ENCODE measurements at places on chromosomes 3 and 15. TPM values are rescaled to one million over a fixed set of nuclear protein-coding genes. Genes with fewer than 3 reads are reported as not detected.

Gene MYH15
- 0.16 TPM for total RNA-seq

Gene CNTN3
- total RNA-seq = not detected

Gene PLAAT1
- 0.09 TPM for total RNA-seq

Gene PARP9
- total RNA-seq = 6.2 TPM

Gene PBRM1
- total RNA-seq = 16.7 TPM

Gene MPI
- total RNA-seq = 24.1 TPM

Gene CTXND1
- total RNA-seq = not detected

Gene CDV3
- total RNA-seq = 144 TPM

Gene MRPL3
- 103 TPM for total RNA-seq

Gene GOLGA8M
- total RNA-seq = not detected

Gene SPRED1
- total RNA-seq = 9.0 TPM

Gene EFHB
- total RNA-seq = 1.5 TPM

Gene RAB8B
- total RNA-seq = 14.1 TPM

Gene NIT2
- total RNA-seq = 83.2 TPM

Gene DNAJC13
- total RNA-seq = 11.3 TPM

Gene SIDT1
- 0.52 TPM for total RNA-seq

Gene GOLGA8T
- total RNA-seq = 1.9 TPM

Gene HACD2
- total RNA-seq = 35.9 TPM

Gene ZNF620
- total RNA-seq = 2.0 TPM

Gene CLDN16
- total RNA-seq = 0.09 TPM

Gene TIGIT
- not detected for total RNA-seq

Gene GHSR
- not detected for total RNA-seq

Gene LYZL4
- not detected for total RNA-seq

Gene VGLL3
- 16.1 TPM for total RNA-seq

Gene ADAMTSL3
- total RNA-seq = 0.56 TPM

Gene TNFSF10
- total RNA-seq = 0.14 TPM

Gene SERPINI1
- total RNA-seq = 2.4 TPM

Gene CLRN1
- not detected for total RNA-seq

Gene CKMT1B
- 4.3 TPM for total RNA-seq

Gene CRABP1
- total RNA-seq = 2.2 TPM

Gene CFAP91
- 0.32 TPM for total RNA-seq

Gene CD86
- not detected for total RNA-seq

Gene HDAC11
- 7.6 TPM for total RNA-seq

Gene HHLA2
- 0.10 TPM for total RNA-seq

Gene COL6A5
- total RNA-seq = not detected

Gene ARID3B
- 3.5 TPM for total RNA-seq

Gene TERC
- not detected for total RNA-seq

Gene GOLGA8H
- total RNA-seq = 2.9 TPM

Gene SNTN
- not detected for total RNA-seq

Gene IQCF5
- not detected for total RNA-seq

Gene MST1R
- total RNA-seq = 5.3 TPM

Gene CHRNA5
- 30.7 TPM for total RNA-seq

Gene SAMMSON
- total RNA-seq = not detected

Gene CTXN2
- 0.02 TPM for total RNA-seq

Gene RPS17
- 5,028 TPM for total RNA-seq

Gene TRPM1
- total RNA-seq = not detected

Gene DUOX2
- total RNA-seq = 0.04 TPM

Gene FGF12
- 0.62 TPM for total RNA-seq

Gene NPAP1
- total RNA-seq = not detected

Gene DUOXA2
- not detected for total RNA-seq

Gene FEZF2
- total RNA-seq = not detected

Gene FGF7
- not detected for total RNA-seq

Gene GDPGP1
- total RNA-seq = 4.5 TPM

Gene ROPN1
- total RNA-seq = not detected

Gene CPLX3
- not detected for total RNA-seq

Gene ENTPD3
- total RNA-seq = 0.03 TPM

Gene PEAK1
- 5.3 TPM for total RNA-seq

Gene ECE2
- total RNA-seq = not detected

Gene DNAJA4
- total RNA-seq = not detected

Gene GOLGA8J
- total RNA-seq = not detected
